Right lung (tissue), 10 donors: ENCODE measurements at places on chromosomes 5 and 9.

GRCh38 chr9:134732392-134733110 is 90.9 kb downstream of the COL5A1 start:
- DNase-seq, result no peak

GRCh38 chr5:37738057-37738691 is 101.7 kb downstream of the GDNF start:
- no peak for DNase-seq

- no peak for DNase-seq
Observed at GRCh38 chr5:125558466-125558865, 812.0 kb upstream of the ZNF608 start.

DNA sequence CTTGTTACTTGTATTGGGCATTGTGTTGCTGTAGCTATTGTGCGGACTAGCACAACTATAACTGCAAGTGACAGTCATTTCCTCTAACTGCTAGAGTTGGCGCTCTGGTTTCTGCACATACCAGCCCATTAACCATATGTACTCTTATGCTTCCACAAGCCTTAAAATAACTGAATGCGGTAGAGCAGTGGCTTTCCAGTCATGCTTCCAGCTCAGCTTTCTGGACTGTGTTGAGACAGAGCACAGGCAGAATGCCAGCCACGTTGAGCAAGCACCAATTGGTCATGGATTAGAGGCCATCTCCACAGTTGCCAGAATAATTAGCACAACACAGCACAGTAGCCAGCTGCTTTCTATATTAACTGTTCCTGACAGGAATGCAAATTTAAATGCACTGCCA is 12.2 kb downstream of the INVS start:
- DNase-seq, result peak; percentile 92

DNA sequence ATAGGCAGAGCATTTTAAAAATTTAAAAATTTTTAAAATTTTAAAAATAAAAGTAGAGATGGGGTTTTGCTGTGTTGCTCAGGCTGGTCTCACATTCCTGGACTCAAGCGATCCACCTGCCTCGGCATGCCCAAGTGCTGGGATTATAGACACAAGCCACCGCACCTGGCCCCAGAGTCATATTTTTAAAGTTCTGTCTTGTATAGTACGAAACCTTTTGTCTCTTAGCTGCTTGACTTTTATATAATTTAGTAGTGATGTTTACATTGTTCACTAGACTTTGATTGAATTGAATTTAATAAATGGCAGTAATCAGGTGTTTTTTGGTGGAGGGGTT is 31.0 kb downstream of the LRRTM2 start:
- DNase-seq, result no peak

- no peak for DNase-seq
Observed at GRCh38 chr5:141491323-141492167, 2.7 kb downstream of the PCDHGC5 start.

- no peak for DNase-seq
Observed at GRCh38 chr5:132334812-132335211, 34.7 kb upstream of the SLC22A5 start.
